ENCODE measurements at places on chromosomes 2 and 18. TPM values are rescaled to one million over a fixed set of nuclear protein-coding genes. Genes with fewer than 3 reads are reported as not detected.

DNA sequence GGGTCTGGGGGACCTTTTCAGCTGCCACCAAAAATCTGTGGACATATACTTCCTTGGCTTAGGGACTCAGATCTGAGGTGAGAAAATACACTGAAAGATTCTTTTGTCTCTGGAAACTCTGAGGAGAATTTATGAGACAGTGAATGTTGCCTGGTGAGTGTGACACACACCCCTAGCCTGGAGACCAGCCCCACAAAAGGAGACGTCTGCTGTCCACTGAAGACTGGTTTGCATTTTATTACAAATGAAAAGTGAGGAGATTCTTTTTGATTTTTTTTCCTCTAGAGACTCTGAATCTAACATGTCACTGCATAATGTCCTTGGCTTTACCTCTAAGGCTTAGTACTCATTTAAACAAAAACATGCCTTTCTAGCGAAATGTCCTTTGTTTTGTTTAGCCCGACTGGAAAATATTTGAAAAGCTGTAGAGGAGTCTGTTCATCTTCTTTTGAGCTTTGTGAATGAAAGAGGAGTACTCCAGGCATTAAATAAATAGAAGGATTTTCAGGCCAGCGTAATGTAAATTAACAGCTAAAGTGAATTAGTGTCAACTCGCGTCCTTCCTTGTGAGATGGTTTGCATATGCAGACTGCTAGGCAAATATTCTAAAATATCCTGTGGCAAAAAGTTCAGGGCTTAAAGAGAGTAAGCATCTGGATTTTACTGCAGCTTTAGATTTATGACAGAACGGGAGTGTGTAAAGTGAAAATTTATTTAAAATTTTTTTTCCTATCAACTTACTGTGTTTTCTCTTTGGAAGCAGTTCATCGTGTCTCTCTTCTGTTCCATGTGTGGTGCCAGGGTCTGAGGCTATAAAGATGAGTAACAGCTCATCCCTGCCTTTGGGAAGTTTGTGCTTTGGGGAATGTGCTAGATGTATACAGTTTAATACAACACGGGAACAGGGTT, 125.4 kb downstream of the VWA3B start:
- DNase-seq, result no peak

Gene CAPN13
- total RNA-seq, result 0.17 TPM

Gene REG3G
- 0.50 TPM for total RNA-seq

DNA sequence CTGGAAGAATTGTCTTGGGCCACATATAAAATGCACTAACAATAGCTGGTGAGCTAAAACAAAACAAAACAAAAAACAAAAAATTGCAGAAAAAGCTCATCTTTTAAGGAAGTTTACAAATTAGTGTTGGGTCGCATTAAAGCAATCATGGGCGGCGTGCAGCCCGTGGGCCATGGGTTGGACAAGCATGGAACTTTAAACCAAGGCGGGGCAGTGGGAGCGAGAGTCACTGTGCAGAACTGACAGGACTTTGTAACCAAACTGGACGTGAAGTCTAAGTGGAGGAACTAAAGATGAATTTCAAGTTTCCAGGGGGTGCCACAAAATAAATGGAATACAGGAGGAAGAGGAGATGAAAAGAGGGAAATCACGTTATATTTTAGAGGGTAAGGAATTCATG, 80.7 kb downstream of the PSMG2 start:
- no peak for DNase-seq

GRCh38 chr2:143732076-143732475, 602.9 kb downstream of the ARHGAP15 start:
- no peak for DNase-seq

DNA sequence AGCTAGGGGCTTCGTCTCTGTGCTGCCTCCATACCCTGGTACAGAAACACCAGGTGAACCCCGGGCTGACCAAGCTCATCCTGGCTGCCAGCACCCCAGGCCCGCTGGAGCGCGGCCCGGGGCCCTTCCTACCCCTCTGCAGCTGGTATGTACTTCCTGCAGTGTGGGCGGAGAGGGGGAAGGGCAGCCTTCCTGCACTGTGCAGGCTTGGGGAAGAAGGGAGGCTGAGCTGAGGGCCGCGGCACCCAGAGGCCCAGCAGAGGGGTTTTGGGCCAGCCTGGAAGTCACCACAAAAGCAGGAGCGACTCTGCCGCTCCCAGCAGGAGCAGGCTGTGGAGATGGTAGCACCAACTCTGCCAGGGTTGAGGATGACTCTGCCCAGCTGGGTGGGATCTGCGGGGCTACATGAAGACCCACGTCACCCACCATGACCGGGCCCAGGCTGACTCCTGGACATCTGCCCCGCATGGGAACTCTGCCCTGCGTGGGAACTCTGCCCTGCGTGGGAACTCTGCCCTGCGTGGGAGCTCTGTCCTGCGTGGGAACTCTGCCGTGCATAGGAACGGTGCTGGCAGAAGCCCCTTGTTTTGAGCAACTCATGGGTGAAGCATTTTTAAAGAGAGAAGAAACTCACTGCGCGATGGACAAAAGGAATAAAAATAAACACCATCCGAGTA, 273.3 kb downstream of the NDUFA10 start:
- DNase-seq, result no peak
